ENCODE measurements at places on chromosomes 6 and 20. TPM values are rescaled to one million over a fixed set of nuclear protein-coding genes. Genes with fewer than 3 reads are reported as not detected.

GCNT2 gene
- 17.2 TPM for total RNA-seq

SLC26A8 gene
- not detected for total RNA-seq

MICAL1 gene
- total RNA-seq = 54.0 TPM

MAN1A1 gene
- 71.2 TPM for total RNA-seq

BNIP5 gene
- total RNA-seq = not detected

PLCB1 gene
- 32.4 TPM for total RNA-seq

SIRPG gene
- not detected for total RNA-seq

KCNG1 gene
- 7.9 TPM for total RNA-seq

TENT5A gene
- 20.6 TPM for total RNA-seq

IL17F gene
- not detected for total RNA-seq

CALHM5 gene
- total RNA-seq = 2.2 TPM
